Activated naive CD4-positive, alpha-beta T cell treated with Interleukin-2 at 50 U/mL for 16 hours (primary cell): ENCODE measurements at places on chromosomes 7 and 10.

GRCh38 chr7:26853788-26854393, 10.5 kb downstream of the SKAP2 start:
- DNase-seq = no peak

GRCh38 chr10:85851325-85851724, 515.3 kb downstream of the GRID1 start:
- DNase-seq = no peak

- peak; percentile 22 for DNase-seq
Measured at GRCh38 chr10:100508691-100509150, 10.9 kb downstream of the SEC31B start.

DNA sequence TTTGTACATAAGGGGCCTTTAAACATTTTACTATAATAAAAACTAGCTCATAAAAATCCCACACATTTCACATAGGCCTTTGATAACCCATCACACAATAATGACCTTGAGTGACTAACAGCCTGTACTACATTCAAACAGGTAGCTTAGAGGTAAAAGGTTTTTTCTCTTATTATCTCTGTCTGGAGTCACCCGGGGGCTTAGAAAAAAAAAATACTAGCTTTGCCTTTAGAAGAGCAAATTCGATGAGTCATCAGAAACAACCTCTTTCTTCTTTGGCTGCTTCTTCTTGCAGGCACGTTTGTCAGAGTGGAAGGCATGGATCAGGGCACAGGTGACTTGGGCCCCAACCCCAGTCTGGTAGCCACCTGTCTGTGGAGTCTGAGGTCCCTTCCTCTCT, 43.4 kb upstream of the ADO start:
- no peak for DNase-seq

- no peak for DNase-seq
Measured at GRCh38 chr7:153331427-153331826, 571.9 kb downstream of the ACTR3B start.

GRCh38 chr10:16814012-16814411, 3.2 kb downstream of the RSU1 start:
- no peak for DNase-seq

GRCh38 chr10:6400331-6400730, 179.7 kb downstream of the PRKCQ start:
- DNase-seq = no peak

DNA sequence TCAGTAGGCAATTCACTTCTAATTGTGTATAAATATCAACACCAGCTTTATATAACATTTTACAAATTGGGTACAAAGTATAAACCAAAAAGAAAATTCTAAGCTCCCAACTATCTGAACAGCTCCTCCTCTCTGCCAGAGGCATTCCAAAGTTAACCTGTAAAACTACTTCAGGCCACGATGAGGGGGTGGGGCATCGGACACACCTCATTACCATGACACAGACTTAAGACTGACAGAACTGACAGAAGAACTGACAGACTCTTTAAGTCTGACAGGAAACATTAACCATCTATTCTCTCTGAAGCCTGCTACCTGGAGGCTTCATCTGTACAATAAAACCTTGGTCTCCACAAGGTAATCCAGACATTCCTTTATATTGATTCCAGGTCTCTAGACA, 12.3 kb downstream of the ESYT2 start:
- no peak for DNase-seq

DNA sequence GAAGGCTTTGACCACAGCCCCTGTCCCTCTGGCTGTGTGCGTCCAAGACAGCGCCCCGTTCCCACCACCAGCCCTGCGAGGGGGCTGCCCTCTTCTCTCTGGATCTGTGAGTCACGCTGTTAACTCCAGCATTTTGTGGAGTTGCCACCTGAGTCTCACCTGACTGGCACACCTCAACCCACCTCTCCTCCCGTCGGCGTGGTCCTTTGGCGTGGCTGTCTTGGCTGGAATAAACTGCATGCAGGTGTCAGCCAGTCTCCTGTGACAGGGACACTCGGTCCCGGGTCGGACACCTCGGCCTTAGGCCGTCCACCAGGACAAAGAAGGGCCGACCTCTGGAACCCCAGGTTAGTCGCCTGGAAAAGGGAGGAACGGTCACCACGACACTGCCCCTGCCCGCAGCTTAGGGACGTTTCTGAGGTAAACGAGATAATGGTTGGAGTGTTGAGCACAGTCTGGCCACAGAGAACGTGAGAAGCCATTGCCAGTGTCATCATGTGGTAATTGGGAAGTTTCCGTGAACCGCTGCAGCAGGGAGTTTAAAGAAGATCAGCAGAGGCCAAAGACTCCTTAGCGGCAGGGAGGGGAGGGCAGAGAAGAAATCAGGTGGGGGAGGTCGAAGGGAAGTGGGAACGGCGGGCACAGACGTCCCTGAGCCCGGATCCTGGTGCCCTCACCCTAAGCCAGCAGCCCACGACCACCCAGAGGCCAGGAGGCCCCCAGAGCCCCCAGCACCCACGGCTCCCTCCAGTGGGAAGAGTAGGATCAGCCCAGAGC, 73.6 kb upstream of the FAM20C start:
- no peak for DNase-seq

- DNase-seq = no peak
Measured at GRCh38 chr10:75084834-75085384, 26.5 kb upstream of the SAMD8 start.

- no peak for DNase-seq
Measured at GRCh38 chr10:17234431-17234945, 6.4 kb downstream of the VIM start.

GRCh38 chr10:100863433-100863832, 49.3 kb upstream of the SLF2 start:
- DNase-seq = no peak

GRCh38 chr10:7233259-7233991, 177.4 kb downstream of the SFMBT2 start:
- DNase-seq = no peak

DNA sequence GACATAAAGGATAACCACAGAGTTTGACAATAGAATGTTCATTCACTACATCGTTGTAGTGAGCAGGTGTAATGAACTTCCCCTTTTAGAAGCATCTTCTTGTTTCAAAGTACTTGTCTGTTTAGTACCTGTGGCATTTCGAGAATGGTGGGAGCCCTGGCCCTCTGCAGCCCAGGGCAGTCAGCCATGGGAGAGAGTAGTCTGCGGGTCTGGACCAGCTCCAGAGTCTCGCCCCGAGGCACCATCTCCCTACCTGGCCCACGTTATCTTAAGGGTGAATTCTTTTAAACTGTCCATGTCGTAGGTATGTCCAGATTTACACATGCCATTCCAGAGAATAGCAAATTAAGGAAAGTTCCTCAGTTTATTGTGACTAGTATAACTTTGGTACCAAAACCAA, 99.7 kb downstream of the BMPR1A start:
- no peak for DNase-seq

GRCh38 chr10:73925539-73925938, 14.6 kb downstream of the PLAU start:
- no peak for DNase-seq

DNA sequence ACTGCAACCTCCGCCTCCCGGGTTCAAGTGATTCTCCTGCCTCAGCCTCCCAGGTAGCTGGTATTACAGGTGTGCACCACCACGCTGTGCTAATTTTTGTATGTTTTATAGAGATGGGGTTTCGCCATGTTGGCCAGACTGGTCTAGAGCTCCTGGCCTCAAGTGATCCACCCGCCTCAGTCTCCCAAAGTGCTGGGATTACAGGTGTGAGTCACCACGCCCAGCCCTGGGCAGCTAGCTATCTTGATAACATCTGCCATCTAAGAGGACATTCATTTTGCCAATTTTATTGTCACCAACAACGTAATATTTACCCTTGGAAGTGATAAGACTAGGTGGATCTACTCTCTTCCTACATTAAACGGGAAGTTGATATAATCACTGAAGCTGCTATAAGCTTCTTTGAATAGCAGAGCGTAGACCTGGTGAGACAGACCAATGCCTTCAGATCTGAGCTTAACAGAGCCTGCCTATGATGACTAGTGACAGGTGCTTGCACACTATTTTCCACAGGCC, 39.7 kb upstream of the SLC35B4 start:
- DNase-seq = no peak

- peak; percentile 38 for DNase-seq
Measured at GRCh38 chr7:24877790-24878311, 102.1 kb downstream of the OSBPL3 start.

DNA sequence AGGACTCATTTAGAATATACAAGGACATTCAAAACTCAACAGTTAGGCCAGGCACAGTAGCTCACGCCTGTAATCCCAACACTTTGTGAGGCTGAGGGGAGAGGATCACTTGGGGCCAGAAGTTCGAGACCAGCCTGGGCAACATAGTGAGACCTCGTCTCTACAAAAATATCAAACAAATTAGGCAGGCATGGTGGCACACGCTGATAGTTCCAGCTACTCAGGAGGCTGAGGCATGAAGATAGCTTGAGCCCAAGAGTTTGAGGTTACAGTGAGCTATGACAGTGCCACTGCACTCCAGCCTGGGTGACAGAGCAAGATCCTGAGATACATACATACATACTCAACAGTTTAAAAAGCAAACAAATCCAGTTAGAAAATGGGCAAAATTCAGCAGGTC, 44.9 kb downstream of the GNA12 start:
- DNase-seq = no peak

DNA sequence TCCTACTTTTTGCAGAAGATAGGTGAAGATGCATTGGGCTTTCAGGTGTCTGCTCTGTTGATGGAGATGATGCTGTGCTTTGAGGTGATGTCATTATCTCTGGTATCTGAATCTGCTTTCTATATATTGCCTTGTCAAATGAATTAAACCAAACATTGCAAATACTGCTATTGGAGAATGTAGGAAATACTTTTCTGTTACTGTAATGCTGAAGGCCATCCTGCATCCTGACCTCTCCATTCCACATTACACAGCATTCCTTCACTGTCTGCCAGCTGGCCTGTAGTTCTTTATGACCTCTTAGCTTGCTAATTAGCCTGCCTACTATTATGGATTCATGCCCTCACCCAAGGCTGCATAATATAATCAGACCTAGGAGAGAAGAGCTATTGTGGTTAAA, 73.2 kb downstream of the VCL start:
- no peak for DNase-seq

DNA sequence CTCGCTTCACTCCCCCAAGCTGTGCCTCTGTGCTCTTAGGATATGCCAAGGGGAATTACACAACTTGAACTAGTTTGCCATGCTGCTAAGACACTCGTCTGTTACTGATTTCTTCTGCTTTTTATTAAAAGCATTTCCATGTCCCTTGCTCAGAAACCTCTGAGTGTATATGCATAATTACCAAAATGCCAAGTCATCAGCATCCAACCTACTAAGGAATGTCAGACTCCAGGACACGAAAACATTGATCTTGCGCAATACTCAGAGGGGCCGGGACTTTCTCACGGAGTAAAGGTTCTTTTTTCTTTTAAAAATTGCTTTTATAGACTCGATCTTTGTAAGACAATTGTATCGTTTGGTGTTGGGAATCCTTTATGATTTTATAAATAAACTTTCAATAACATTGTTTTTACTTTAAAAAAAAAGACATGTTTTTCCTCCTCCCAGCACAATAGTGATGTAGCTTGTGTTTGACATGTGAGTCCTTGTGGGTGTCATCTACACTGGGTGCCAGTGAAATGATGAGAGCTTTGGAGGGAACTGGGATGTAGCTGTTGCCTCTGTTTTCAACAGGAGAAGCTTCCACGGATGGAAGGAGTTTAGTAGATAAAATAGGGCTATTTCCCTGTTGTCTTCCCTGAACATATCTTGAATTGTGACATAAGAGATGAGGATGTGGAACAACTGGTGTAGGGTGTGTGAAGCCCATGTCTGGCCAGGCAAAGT, 43.6 kb downstream of the CNNM1 start:
- no peak for DNase-seq

DNA sequence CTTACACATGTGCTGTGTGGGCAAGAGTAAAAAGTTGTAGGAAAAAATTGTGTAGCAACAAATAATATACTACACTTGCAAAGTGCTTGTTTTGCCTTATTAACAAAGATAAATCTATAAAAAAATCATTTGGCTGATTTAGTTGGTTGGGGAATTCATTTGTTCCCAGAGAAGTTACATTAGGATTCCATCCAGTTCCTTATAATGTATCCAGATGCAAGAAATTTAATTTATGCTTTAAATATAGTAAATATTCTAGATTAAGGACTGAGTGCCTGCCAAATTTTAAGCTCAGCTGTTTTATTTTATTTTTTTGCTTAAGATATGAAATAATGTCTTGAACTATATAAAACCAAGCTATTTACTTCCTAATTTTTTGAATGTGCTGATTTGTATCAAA, 1169.9 kb downstream of the NXPH1 start:
- no peak for DNase-seq

GRCh38 chr7:17155529-17155928, 142.9 kb upstream of the AHR start:
- no peak for DNase-seq

DNA sequence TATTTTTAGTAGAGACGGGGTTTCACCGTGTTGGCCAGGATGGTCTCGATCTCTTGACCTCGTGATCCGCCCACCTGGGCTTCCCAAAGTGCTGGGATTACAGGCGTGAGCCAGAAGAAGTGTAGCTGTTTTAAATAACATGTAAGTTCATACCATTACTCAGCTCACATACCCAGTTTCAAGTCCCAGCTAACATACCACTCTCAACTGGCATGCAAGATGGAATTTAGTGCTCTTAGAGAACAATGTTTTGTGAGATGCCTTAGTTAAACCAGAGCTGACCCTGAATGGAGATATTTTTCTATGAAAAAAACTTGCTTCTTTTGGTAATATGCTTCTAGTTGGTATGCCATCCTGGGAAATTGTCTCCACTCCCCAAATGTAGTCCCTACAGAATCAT, 37.3 kb downstream of the HBP1 start:
- no peak for DNase-seq

GRCh38 chr10:804191-804781, 114.8 kb upstream of the DIP2C start:
- no peak for DNase-seq

- DNase-seq = no peak
Measured at GRCh38 chr7:65448816-65449504, 75.3 kb downstream of the ZNF92 start.

DNA sequence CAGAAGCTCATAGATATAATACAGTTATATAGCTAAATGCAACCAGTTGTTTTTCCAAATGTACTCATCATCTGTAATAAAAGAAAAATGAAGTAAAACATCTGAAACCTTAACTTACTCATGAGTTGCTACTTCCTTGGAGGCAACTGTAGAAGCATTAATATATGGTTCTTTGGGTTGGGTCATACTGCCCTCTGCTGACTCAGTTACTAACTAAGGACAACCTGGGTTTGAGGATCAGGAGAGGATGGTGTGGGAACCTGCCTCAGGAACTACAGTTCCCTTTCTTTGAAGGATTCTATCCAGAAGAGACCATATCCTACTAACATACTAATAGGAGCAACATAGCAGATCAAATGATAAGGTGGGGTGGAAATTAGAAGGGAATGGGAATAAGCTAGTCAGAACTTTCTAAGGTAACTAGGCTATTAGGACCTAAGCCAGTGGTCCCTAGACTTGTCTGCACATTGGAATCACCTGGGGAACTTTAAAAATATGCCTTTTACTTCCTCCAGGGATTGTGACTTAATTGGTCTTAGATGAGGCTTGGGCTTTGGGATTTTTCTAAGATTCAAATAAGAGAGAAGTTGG, 20.7 kb downstream of the COX15 start:
- no peak for DNase-seq
